Ammon's horn (tissue), 1 donor: ENCODE measurements at places on chromosomes 12 and 14.

DNA sequence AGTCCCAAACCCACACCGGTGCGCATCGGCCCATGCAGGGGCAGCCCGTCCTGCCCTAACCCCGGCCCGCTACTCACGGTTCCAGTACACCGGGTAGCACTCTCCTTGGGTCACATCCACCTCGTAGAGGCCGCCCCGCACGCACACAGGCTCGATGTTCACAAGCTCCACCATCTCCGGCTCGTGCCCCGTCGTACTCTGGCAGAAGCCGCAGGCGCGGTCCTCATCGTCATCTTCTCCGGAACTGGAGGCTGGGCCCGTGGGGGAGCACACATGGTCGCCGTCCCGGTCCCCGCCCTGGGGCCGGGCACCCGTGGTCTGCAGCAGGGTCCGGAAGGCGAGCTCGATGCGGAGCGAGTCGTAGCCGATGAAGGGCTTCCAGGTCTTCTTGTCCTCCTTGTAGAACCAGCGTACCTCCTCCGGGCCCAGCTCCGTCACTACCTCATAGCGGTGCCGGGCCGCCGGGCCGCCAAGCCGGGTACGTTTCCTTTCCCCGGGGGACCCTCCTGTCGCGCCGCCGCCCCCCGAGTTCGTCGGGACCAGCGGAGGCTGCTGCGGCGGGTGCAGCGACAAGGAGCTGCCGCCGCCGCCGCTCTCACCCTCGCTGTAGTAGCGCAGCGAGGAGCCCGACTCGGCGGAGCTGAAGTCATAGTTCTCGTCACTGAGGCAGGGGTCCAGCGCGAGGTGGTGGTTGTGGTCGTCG is 788 bp downstream of the DDHD1 start:
- peak; percentile 45 for DNase-seq

GRCh38 chr14:98223106-98223505 is 1048.9 kb downstream of the BCL11B start:
- DNase-seq = no peak

GRCh38 chr12:47731723-47732122 is 6.4 kb upstream of the ENDOU start:
- no peak for DNase-seq

GRCh38 chr12:12333407-12334366 is 16.4 kb downstream of the MANSC1 start:
- DNase-seq = no peak

GRCh38 chr14:34665785-34666435 is 36.0 kb upstream of the SNX6 start:
- no peak for DNase-seq

GRCh38 chr14:94612174-94612573 is at the start of gene SERPINA3:
TSS of gene SERPINA3 (plus strand) at chr14:94612391. CDS start at chr14:94614442, 2,051 bp downstream.
- no peak for DNase-seq

GRCh38 chr14:29759521-29760340 is 167.9 kb downstream of the PRKD1 start:
- no peak for DNase-seq

GRCh38 chr14:66405158-66405557 is 81.0 kb upstream of the CCDC196 start:
- peak; percentile 55 for DNase-seq

DNA sequence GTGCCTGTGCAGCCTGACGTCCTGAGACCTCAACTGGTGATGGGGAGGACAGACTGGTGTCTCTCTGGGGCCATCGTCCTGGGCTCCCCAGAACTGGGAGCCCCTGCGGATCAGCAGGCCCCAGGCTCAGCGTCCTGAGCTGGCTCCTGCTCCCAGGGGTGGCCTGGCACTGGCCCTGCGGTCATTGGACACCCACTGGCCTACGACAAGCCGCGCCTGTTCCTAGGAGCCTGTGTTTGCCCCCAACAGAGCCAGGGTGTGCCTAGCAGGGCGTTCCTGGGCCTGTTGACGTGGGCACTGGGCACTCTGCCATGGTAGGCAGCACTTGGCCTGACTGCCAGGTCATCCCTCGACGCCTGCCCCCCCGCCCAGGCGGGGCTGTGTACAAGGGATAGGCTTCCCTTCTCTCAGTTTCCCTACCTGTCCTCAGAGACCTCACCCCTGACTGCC is 8.4 kb downstream of the ADSS1 start:
- DNase-seq = peak; percentile 44

- no peak for DNase-seq
These were observed 19.5 kb upstream of the MORN3 start for GRCh38 chr12:121688966-121689365.

- no peak for DNase-seq
These were observed 154.9 kb downstream of the PELI2 start for GRCh38 chr14:56273155-56273554.

GRCh38 chr12:34391771-34392581 is 369.7 kb downstream of the ALG10 start:
- no peak for DNase-seq

DNA sequence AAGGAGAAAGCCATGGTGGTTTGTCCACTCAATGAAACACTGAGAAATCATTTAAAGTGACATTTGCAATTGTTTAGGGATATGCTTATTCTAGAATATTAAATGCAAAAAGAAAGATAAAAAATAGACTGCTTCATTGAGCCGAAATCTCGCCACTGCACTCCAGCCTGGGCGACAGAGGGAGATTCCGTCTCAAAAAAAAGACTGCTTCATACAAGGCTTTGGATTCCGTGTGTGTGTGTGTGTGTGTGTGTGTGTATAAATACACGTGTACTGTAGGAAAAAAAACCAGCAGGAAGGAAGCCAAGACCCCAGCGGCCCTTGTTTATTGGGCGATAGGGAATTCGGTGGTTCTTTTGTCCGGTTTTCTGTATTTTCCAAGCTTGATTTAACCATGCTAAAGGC is 3.2 kb upstream of the ZNF839 start:
- DNase-seq = no peak

DNA sequence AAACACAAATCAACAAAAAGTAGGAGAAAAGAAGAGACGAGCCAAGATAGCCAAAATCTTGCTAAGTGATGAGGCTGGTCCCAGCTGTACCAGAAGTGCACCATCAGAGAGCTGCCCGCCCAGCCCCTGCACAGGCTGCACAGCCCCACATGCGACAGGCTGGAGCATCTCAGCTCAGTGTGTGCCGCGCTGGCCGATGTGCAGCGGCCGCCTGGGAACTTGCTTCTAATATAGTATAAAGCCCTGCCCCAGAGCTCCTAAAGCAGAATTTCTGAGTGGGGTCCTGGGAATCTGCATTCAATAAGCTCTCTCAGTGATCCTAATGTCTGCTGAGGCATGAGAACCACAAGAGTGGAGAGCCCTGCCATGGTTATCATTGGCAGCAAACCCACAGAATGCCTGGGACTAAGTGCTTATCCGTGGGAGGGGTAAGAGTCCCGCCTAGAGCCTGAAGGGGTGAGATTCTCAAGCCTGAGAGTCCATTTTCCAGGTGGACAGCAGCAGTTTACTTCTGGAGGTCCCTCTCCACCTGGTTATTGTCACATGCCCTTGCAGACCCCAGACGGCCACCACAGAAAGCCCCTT is 171.6 kb downstream of the DPF3 start:
- DNase-seq = no peak

DNA sequence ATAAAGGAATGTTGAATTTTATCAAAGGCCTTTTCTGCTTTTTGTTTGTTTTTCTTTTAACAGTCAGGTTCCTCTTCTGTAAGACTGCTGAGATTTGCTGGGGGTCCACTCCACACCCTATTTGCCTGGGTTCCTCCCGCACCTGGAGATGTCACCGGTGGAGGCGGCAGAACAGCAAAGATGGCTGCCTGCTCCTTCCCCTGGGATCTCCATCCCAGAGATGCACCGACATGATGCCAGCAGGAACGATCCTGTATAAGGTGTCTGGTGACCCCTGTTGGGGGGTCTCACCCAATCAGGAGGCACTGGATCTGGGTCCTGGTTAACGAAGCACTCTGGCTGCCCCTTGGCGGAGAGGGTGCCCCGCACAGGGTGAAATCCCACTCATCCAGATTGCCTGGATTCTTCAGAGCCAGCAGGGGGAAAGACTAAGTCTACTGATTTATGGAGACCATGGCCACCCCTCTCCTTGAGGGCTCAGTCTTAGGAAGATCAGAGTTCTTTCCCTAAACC is 244.0 kb upstream of the MDGA2 start:
- DNase-seq = no peak

- DNase-seq = no peak
These were observed 112.0 kb downstream of the GPHN start for GRCh38 chr14:66619952-66620351.

DNA sequence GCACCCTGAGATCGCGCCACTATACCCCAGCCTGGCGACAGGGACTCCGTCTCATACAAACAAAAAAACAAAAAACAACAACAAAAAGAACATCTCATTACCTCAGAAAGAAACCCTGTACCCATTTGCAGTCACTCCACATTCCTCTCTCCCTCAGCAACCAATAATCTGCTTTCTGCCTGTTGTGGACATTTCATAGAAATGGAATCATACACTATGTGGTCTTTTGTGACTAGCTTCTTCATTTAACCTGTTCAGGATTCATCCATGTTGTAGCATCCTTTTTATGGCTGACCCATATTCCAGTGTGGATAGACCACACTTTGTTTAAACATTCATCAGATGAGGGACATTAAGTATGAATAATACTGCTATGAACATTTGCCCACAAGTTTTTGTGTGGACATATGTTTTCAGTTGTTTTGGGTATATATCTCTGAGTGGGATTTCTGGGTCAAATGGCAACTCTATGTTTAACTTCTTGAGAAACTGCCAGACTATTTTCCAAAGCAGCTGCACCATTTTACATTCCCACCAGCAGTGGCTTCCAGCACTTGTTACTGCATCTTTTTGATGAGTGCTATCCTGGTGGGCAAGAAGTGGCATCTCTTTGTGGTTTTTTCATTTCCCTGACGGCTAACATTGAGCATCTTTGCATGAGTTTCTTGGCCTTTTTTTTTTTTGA is 5.9 kb upstream of the RCOR1 start:
- DNase-seq = no peak

GRCh38 chr14:24416254-24416931 is 13.1 kb downstream of the CBLN3 start:
- no peak for DNase-seq

DNA sequence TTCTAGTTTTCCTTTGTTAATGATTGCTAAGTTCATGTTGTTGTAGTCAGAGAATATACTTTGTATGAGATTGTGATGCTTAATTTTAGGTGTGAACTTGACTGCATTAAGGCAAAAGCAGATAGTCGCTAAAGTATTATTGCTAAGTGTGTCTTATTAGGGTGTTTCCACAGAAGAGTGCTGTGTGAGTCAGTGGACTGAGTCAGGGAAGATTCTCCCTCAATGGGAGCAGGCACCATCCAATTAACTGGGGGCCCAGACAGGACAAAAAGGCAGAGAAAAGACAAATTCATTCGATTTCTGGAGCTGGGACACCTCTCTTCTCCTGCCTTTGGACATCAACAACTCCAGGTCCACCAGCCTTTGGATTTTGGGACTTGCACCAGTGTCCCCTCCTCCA is 48.5 kb downstream of the BAZ1A start:
- DNase-seq = no peak

- DNase-seq = no peak
These were observed 12.8 kb upstream of the RILPL1 start for GRCh38 chr12:123546281-123546680.

DNA sequence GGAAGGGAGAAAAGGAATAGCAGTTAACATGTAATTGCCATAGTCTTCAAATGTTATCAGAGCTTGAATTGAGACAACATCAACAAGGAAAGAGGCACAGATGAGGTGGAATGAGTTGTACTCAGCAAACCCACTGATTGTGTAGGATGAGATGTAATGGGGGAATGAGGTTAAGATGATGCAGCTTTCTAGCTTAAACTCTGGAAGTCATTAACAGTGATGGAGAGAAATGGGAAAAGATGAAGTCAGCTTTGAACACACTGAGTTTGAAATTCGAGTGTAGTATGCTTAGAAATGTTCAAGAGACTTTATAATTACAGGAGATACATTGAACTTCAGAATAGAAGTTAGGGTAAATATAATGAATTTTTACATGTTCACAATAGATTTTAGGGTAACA is 106.9 kb downstream of the PRKD1 start:
- DNase-seq = no peak

DNA sequence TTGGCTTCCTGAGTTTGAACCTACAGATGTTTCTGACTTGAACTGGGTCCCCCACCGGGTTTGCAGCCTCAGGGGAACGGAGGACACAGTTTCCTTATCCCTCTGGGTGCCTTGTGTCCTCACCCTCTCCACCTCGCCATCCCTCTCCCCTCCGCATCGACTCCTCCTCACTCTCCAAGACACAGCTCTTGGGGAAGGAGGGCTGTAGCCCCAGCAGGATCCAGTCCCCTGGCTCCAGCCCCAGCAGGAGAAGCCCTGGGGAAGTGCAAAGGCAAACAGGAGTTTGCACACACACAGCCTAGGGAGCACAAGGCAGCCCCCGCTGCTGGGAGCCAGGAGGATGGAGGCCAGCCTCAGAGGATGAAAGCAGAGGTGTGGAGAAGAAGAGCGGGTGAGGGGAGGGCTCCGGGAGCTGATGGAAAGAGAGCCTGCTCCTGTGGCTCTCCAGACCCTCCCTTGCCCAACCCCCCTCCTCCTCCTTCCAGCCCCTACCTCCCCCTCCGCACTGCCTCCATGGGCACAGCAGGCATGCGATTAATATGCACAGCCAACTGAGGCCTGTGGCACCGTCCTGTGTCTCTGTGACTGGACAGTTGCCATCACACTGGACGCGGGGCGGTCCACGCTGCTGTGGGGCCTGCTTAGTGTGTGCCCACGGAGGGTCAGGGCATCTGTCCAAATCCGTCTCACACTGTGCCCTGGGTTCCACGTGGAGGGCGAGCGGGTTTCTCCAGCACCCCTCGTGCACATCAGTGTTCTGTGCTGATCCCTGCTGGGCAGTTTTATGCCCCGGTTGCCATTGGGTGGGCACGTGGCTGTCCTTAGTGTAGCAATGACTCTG is 193.7 kb upstream of the DIO3 start:
- no peak for DNase-seq

DNA sequence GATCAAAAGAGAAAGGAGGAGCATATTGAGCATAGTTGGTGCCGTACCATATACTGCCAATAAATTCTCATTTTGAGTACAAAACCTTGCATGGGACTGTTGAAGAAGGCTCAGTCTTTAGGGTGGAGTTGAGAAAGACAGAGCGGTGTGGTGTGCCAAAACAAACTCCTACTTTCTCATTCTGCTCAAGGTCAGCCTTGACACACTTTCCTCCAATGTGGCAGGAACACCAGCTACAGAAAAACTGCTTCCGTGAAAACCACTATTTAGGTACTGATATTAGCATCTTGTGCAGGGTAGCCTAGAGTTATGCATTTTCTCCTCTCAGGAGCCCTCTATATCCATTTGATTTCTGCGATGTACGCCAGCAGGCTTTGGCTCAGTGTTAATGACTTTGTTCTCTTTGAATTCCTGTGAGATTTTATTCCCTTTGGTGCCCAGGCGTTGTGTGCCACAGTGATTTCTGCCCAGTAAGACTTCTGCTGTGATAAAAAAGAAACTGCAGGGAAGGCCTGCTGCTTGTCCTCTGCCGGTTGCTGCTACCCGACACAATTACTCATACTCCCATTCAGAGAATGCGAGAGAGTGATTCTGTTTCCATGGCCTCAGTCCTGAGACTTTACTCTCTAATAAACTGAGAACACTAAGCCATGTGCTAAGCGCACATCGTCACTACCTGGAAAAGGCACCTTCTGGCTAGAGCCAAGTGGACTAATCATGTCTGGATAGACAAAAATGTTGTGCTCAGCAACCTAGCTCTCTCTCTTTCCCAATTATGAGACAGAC is 88.3 kb upstream of the MDM1 start:
- peak; percentile 25 for DNase-seq
